ENCODE measurements at places on chromosomes 2 and 18. TPM values are rescaled to one million over a fixed set of nuclear protein-coding genes. Genes with fewer than 3 reads are reported as not detected.

DNA sequence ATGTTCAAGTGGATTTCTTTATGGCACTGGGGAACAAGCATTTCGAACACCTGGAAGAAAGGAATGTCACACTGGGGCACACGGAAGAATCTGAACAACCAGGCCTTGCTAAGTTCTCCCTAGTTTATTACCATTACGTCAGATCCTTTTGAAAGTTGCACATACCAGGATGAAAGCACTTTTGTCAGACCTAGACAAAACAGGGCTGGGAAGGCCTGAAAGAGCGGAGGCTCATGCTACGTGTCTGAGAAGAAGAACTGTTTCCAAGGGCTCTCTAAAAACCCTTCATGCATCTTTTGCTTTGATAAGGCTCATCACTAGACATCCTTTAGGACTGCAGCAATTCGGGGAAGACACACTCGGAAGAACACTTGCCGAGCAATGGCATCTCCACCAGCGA, 15.4 kb upstream of the SLC25A52 start:
- no peak for DNase-seq

DNA sequence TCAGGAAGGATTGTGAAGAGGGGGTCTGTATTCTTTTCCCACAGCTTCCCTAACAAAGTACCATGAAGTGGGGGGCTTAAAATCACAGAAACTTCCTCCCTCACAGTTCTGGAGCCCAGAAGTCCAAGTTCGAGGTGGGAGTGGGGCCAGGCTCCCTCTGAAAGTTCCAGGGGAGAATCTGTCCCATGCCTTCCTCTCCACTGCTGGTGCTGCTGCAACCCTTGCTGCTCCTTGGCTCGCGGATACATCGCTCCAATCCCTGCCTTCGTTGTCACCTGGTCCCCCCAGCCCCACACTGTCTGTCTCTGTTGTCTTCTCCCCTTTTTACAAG, 134.1 kb downstream of the DDX1 start:
- DNase-seq: no peak

GRCh38 chr18:902229-902628, 2.4 kb upstream of the ADCYAP1 start:
- DNase-seq: no peak

Gene ANKRD30BL
- total RNA-seq: 0.29 TPM

GRCh38 chr2:96763511-96764252, 3.0 kb downstream of the CNNM4 start:
- no peak for DNase-seq

Gene SULT1C4
- total RNA-seq: 1.6 TPM

GRCh38 chr18:48100165-48100575, 169.7 kb upstream of the SMAD2 start:
- no peak for DNase-seq

Gene CCDC178
- total RNA-seq: not detected

GRCh38 chr18:70380915-70381896, 92.4 kb downstream of the SOCS6 start:
- DNase-seq: no peak

Gene TMEM163
- 27.7 TPM for total RNA-seq

DNA sequence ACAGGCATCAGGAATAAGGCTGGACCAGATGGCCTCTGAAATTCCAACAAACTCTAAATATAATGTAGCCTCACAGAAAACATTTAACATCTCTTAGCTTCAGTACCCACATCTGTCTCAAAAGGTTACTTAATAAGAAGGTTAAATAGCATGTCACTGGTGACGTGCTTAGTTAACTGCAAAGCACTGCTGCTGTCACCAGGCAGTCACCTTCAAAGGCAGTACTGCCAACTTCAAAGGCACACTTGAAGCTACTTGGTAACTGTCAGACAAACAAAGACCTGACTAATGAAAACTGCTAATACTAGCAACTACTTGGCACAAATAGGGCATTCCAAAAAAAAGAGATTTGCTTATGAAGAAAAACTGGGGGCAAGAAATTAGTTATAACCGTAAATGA, 36.2 kb downstream of the EPG5 start:
- DNase-seq: no peak

- no peak for DNase-seq
Measured at GRCh38 chr2:55099878-55100820, 49.9 kb upstream of the RTN4 start.

GRCh38 chr18:24009651-24010333, 4.8 kb upstream of the TTC39C start:
- DNase-seq: no peak

Gene CRYGC
- not detected for total RNA-seq

DNA sequence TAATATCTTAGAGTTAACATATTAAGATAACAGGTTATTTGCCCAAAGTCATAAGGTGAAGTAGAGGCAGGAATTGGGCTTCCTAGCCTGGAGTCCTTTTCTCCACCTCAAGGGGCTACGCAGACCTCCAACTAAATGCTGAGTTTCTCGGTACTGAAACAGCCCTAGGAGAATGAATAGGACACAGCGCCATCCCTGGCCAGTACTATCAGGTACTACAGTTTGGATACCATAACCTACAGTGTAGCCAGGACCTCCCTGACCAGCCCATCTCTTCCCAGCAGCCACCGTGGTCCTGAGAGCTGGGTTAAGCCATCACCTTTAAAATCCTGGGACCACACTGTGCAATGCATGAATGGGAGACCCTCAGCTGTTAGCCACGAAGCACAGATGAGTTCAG, 15.7 kb downstream of the CASP8 start:
- DNase-seq: no peak

DNA sequence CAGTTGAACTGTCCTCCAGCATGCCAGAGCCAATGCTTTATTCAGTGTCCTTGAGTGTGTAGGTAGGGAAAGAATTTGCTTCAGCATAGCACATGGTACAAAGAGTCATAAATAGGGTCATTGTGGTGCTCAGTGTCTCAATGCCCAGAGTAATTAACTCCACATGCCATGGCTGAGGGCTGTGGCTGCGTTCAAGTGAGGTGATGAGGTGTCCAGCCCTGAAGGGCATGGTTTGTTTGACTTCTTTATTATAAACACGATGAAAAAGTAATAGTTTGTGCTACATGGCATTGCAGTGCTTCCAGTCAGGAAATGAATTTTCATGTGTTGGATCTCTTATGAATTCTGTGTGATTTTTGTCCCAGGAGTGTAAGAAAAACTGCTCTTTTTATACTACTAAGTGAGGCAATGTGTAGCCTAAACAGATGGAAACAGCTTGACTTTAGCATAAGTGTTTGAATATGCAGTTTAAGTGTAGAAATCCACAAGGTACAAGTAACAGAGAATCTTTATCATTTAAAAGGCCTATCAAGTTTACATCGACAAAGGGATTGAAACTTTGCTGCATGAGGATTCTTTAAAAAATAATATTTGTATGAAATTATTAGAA, 507.9 kb upstream of the CDH2 start:
- no peak for DNase-seq

- no peak for DNase-seq
Measured at GRCh38 chr2:225893151-225893550, 493.6 kb downstream of the NYAP2 start.

DNA sequence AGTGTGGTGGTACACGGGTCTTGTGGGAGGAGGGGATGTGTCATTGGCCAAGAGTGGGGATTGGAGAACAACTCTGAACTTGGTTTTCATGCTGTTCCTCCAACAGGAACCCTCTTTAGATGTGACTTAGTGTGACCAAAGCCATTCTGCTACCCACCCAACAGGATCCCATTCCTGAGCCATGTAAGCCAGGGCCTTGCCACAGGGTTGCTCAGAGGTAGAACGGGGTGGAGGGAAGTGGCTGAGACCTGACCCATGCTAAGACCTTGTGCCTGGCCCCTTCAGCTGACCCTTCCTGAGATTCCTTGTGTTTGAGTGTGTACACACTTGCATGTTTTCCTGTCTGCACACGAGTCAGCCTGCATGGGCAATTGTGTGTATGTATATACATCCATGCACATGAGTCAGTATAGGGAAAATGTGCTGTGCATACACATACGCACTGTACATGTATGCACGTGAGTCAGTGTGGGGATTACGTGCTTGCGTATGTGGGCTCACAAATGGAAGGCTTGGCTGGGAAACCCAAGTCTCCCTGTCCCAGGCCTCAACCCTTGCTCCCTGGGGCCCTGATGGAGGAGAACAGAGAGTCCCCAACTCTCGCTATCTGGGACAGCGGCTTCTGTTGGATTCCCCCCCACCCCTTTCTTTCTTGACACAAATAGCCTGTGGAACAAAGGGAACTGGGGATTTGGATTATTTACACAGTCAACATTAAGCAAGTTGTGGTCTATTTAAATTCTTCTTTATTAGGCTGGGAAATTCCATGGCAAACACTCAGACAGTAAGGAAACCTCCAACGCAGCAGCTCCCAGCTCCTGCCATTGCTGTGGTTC, 339.8 kb downstream of the DYSF start:
- no peak for DNase-seq

GRCh38 chr2:189150033-189150432, 29.5 kb downstream of the COL5A2 start:
- no peak for DNase-seq

DNA sequence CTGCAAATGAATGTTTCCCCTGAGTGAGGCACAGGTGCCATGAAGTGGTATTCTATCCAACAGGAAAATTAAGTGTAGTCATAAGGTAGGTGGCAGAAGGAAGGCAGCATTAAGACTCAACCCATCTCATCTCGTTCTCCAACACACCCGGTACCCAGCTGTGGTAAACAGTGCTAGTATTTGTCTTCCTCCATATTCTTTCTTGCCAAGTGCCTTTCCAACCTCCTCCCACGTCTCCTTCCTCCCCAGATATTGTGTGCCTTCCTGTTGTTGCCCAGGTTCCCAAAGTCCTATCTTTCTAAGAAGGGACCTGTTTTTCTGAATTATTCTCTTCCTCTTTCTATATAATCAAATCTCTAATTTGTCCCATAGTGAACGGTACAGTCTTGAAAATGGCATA, 83.5 kb downstream of the CRIM1 start:
- no peak for DNase-seq

DNA sequence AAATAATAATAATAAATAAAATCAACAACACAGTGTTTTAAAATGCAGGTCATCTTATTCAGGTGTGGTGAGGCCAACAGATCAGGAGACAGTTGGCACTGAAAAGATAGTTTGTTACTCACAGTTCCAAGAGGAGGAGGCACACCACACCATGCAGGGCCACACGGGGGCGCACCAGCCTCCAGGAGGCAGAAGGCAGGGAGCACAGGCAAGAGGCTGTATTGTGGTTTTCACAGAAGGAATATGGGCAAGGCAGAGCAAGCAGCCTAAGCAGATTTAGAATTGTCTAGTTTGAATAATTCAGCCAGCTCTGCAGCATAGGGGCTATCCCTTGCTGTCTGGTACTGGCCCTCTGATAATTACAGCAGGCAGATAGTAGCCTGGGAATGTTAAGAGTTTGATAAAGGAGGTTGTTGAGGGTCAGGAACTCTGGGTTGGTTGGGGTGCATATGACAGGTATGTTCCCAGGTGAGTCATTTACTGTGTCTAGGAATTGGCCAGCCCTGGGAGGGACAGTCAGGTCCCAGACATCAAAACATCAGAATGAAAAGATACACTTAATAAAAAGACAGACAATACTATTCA, 31.3 kb downstream of the KIAA2012 start:
- peak; percentile 80 for DNase-seq

GRCh38 chr18:35508746-35509338, 11.1 kb upstream of the INO80C start:
- no peak for DNase-seq

Gene MC5R
- not detected for total RNA-seq

- no peak for DNase-seq
Measured at GRCh38 chr2:180739070-180739469, 241.3 kb upstream of the UBE2E3 start.

- no peak for DNase-seq
Measured at GRCh38 chr18:78416853-78417252, 562.8 kb upstream of the SALL3 start.

DNA sequence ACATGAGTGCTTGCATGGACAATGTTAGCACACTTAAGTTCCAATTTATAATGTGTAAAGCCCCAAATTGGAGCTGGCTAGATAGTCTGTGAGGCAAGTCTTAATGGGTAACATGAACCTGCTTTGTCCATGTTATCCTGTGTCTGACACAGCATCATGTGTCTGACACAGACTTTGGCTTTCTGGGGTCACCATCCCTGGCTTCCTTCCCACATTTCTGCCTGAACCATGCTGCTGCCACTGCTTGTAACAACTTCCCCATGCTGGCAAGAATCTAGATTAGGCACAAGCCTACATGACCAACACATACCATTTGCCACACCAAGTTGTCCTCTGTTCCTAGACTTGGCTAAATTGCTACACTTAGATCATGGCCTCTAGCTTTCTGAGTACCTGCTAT, 49.8 kb upstream of the ZBTB7C start:
- no peak for DNase-seq

DNA sequence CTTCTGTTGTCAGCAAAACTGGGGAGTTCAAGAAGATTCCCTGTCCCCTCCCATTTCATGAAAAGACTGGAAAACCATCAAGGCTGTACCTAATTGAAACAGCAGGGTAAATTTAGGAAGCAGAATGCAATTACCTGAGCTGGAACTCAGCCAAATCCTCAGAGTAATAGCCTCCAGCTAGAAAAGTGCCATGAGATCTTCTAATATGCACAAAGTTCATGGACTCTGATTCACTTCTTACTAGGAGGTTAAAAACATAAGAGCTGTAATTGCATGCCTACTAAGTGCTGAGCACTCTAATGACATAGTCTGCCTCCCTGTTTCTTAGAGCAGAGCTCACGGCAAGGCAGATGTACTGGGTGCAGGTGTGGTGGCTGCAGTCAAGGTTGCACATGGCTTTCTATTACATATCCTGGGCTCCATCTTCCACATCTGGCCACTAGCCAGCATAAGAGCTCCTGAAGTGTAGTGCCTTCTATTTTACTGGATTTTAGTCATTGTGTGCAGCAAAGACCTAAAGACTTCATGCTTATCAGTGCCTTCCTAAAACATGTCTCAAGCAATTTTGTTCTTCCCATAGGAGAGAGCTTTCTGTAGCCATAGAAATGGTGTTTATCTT, 341.7 kb downstream of the PTPRM start:
- DNase-seq: no peak

DNA sequence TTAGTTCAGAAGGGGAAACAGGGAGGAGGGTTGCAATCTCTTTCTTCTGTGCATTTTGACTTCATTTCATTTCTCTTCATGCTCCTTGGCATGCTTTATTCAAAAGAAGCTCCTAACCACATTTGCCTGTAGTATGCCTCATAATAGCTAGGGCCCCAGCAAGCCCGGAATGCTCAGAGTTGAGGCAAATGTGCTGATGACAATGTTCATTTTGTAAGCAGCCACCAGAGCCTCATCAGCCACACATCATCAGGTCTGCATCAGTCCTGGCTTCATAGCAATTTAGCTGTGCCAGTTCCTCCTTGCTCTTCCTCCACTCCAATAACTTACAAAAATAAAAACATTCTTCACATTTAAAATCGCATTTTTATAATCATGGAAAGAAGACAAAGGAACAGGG, 65.4 kb upstream of the MMADHC start:
- DNase-seq: no peak

DNA sequence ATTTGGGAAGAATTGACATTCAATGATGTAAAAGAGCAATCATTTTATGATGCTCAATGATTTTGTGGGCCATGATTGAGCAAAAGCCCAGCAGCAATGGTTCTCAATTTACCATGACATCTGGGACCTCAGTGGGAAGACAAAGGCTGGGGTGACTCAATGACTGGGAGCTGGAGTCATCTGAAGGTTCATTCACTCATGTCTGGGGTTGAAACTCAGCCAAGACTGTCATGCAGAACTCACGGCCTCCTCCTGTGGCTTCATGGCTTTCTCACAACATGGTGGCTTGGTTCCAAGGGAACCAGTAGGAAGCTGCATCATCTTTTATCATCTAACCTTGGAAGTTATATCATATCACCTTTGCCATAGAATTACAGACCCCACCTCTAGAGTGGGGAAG, 45.1 kb upstream of the CD226 start:
- no peak for DNase-seq

GRCh38 chr2:4862031-4862430, 830.2 kb upstream of the SOX11 start:
- no peak for DNase-seq
